ENCODE measurements at places on chromosomes 7 and 10. TPM values are rescaled to one million over a fixed set of nuclear protein-coding genes. Genes with fewer than 3 reads are reported as not detected.
A peak's percentile ranks its signal among the peaks of the same experiment; 100 is the strongest.

GRCh38 chr10:103812004-103812403 is 43.4 kb downstream of the SH3PXD2A start:
- H3K27me3 ChIP-seq = no peaks in the 10 kb centered on the region
- no peak overlapping the region for H3K27ac ChIP-seq
- H3K4me1 ChIP-seq = peaks cover 2% of the 10 kb centered on the region

DNA sequence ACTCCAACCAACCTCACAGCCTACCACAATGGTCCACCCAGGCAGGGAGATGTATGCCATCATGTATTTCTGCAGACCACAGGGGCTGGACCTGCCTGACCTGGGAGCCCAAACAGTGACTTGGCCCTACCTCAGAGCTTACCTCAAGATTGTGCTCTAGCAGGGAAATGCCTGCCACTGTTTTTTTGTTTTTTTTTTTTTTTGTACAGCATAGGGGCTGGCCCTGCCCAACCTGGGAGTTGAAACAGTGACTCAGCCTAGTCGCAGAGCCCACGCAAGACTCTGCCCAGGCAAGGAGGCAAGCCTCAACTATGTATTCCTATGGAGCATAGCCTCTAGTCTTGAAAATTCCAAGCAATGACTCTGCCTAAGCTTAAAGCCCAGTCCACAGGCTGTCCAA is 39.3 kb upstream of the CDK6 start:
- no peak overlapping the region for H3K27ac ChIP-seq
- no peak overlapping the region for H3K4me3 ChIP-seq

DNA sequence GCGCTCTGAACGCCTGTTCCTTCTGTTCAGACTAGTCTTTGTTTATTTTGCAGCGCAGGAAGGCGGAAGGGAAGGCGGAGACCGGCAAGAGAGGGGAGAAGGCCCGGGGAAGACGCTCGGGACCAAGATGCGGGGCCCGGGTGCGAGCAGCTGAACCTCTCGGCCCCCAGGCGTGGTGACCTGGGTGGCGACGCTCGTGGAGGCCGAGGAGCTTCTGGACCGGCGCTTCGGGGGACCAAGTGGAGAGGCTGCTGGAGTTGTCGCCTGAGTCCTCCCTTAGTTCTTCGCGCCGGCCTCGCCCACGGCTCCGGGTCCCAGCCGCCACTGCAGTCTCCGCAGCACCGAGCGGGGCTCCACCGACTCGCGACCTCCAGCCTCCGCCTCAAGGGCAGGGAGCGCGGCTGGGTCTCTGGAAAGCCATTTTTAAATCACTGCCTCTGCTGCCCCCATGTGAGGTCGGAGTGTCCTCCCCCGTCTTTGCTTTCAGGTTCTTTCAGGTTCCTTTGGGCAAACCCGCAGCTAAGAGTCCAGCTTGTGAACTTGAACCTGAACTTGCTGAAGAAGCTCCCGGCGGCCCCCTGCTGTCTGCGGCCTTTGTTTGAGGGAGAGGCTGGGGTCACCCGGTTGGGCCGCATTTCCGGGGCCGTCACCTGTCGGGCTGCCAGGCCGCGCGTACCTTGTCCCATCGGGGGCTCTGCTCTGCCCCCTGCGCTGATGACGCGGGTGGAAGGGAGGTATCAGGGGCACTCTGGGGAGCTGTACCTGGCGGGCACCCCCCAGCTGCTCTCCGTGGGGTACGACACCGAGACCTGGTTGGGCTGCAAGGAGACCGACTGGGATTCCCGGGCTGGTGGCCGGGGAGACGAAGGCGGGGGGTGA is 136.0 kb downstream of the KIF20B start:
- no peaks in the 10 kb centered on the region for H3K27me3 ChIP-seq
- H3K36me3 ChIP-seq = no peaks in the 10 kb centered on the region
- H3K4me3 ChIP-seq = peak overlapping the region; percentile 37
- no peak overlapping the region for H3K27ac ChIP-seq
- DNase-seq = peak; percentile 50

PDE6C gene
- total RNA-seq = not detected

MIOS gene
- 26.6 TPM for total RNA-seq

Measured in ovary (tissue), 10 donors.